Lower lobe of right lung (tissue), 2 donors: ENCODE measurements at places on chromosomes 6 and 20. TPM values are rescaled to one million over a fixed set of nuclear protein-coding genes. Genes with fewer than 3 reads are reported as not detected.

The FBXL4 gene
- total RNA-seq: 21.1 TPM

DNA sequence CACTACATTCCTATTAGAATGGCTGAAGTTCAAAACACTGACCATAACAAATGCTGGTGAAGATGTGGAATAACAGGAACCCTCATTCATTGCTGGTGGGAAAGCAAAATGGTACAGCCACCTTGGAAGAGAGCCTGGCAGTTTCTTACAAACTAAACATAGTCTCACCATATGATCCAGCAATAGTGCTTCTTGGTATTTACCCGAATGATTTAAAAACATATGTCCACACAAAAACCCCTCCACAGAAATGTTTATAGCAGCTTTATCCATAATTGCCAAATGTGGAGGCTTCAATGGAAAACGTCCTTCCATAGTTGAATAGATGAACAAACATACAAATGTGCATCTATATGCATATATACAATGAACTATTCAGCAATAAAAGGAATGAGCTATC, 330.8 kb downstream of the BTBD3 start:
- H3K36me3 ChIP-seq: no peaks in the 10 kb centered on the region
- H3K4me1 ChIP-seq: no peaks in the 10 kb centered on the region
- no peak overlapping the region for H3K4me3 ChIP-seq

- H3K36me3 ChIP-seq: no peaks in the 10 kb centered on the region
- no peaks in the 10 kb centered on the region for H3K4me1 ChIP-seq
Measured at GRCh38 chr6:130259557-130259956, 36.8 kb upstream of the SAMD3 start.

GRCh38 chr20:25020901-25021301, 28.4 kb upstream of the APMAP start:
- no peaks in the 10 kb centered on the region for H3K27me3 ChIP-seq
- no peak for DNase-seq
- H3K4me1 ChIP-seq: peaks cover 27% of the 10 kb centered on the region
- no peak overlapping the region for H3K27ac ChIP-seq

The CPNE5 gene
- total RNA-seq: 2.4 TPM

The RNF182 gene
- 5.3 TPM for total RNA-seq

The GGTLC1 gene
- 57.2 TPM for total RNA-seq

GRCh38 chr6:23176883-23177282, 607.5 kb downstream of the HDGFL1 start:
- H3K36me3 ChIP-seq: no peaks in the 10 kb centered on the region
- H3K27me3 ChIP-seq: no peaks in the 10 kb centered on the region
- H3K27ac ChIP-seq: no peak overlapping the region
- no peak overlapping the region for H3K4me3 ChIP-seq

GRCh38 chr20:37559312-37560027, 31.8 kb upstream of the BLCAP start:
- H3K4me1 ChIP-seq: peaks cover 4% of the 10 kb centered on the region
- no peaks in the 10 kb centered on the region for H3K36me3 ChIP-seq
- no peak overlapping the region for H3K4me3 ChIP-seq
- H3K27ac ChIP-seq: no peak overlapping the region
- peaks cover 30% of the 10 kb centered on the region for H3K27me3 ChIP-seq
- no peak for DNase-seq

DNA sequence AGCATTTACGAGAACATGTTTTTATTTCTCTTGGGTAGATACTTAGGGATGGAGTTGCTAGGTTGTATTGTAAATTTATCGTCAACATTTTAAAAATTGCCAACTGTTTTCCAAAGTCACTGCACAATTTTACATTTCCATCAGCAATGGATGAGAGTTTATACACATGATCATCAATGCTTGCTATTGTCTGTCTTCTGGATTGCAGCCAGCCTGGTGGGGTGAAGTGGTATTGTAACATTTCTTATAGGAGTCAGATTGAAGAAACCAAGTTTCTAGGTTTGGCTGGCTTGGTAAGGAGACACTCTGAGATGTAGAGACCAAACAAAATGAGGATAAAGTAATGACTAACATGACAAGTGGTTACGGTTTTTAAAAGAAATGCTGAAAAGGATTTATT, 57.1 kb upstream of the HDDC2 start:
- H3K27ac ChIP-seq: no peak overlapping the region
- H3K4me1 ChIP-seq: peaks cover 7% of the 10 kb centered on the region
- no peak for DNase-seq
- H3K27me3 ChIP-seq: peaks cover 22% of the 10 kb centered on the region

The LCA5 gene
- total RNA-seq: 7.1 TPM

DNA sequence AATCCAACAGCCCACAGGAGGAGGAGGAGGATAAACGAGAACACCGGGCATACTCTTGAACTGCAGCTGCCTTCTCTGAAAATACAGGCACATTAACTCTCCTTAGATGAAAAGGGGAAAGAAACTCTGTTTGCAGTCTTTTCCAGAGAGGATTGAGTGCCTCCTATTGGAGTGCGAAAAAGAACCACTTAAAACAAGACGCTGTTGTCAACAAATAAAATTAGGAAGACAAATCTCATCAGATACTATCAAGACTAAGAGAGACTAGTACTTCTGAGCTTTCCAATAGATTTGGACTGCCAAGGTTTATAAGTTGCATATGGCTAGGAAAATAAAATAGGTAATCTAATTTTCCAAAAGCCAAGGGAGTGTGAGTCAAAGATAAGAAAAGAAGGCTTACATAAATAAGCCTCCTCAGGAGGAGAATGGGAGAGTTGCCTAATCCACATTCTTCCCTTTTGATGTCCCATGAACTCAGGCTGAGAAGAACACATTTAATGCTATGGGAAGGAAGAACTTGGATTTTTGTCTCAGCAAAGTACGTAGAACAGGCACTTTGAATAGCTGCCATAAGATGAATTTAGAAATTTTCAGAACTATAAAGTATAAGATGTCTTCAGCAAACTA, 154.7 kb downstream of the ARHGAP18 start:
- H3K36me3 ChIP-seq: peaks cover 12% of the 10 kb centered on the region
- H3K27ac ChIP-seq: no peak overlapping the region
- no peaks in the 10 kb centered on the region for H3K4me1 ChIP-seq
- DNase-seq: no peak
- no peaks in the 10 kb centered on the region for H3K27me3 ChIP-seq

DNA sequence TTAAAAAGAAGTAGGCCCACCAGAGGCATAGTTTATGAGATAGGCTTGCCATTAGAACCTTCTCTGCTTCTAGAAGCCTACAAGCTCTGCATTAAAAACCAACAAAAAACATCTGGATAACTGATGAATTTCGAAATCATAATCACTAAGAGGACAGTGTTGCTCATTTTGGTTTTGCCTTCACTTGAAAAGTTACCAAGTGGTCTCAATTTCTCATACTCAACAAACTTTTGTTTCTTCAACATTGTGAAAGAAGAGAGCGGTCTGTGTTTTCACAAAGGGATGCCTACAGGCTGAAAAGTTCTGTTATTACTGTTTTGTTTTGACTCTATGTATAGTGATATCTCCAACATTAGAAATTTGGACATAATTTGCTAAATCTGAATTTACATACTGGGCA, 98.9 kb downstream of the PDSS2 start:
- no peaks in the 10 kb centered on the region for H3K4me1 ChIP-seq
- H3K27me3 ChIP-seq: no peaks in the 10 kb centered on the region
- H3K4me3 ChIP-seq: no peak overlapping the region
- DNase-seq: no peak
- H3K36me3 ChIP-seq: no peaks in the 10 kb centered on the region
- H3K27ac ChIP-seq: no peak overlapping the region

DNA sequence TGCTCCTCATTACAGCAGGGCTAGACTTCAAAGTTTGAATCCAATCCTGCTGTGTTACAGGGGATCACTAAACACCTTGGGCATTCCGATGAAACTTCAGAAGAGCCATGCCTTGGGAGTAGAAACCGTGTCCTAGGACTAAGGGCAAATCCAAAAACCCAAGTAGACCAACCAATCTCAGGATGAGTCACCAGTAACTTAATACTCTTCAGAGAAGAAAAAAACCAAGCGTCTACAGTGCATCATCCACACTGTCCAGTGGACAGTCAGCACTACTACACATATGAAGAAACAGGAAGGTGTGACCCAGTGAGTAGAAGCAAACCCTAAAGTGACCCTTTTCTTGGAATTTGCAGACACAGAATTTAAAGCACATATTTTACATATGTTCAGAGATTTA, 39.5 kb upstream of the VAPB start:
- no peak for DNase-seq
- no peaks in the 10 kb centered on the region for H3K4me1 ChIP-seq
- no peaks in the 10 kb centered on the region for H3K27me3 ChIP-seq
- H3K36me3 ChIP-seq: peaks cover 49% of the 10 kb centered on the region
- H3K4me3 ChIP-seq: no peak overlapping the region
- H3K27ac ChIP-seq: no peak overlapping the region

The SIRPB2 gene
- total RNA-seq: 32.2 TPM

- H3K27ac ChIP-seq: no peak overlapping the region
- no peaks in the 10 kb centered on the region for H3K36me3 ChIP-seq
- no peak for DNase-seq
- no peak overlapping the region for H3K4me3 ChIP-seq
Measured at GRCh38 chr6:140041571-140042332, 667.3 kb upstream of the CITED2 start.

DNA sequence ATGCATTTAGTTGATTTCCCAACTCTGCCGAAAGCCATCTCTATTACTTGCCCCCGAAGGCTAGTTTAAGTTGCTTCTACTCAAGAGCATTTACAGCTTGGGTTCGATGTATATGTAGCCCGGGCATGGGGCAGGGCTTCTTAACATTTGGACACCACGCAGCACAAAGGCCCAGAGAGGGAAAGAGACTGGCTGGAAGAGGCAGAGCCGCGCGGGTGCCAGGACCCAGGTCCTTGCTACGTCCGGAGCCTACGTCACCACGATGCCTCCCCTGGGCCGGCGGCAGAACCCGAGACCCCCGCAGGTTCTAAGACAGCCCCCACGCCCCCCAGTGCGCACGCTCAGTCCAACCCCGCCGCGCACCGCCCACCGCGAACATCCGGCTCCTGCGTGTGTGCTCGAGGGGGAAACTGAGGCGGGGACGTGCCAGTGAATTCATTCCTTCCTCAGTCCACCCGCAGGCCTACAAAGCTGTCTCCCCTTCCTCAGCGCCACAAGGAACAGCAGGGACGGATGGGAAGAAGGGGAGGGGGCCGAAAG, 367 bp upstream of the PCIF1 start:
- peak overlapping the region; percentile 100 for H3K27ac ChIP-seq
- H3K4me1 ChIP-seq: peaks cover 26% of the 10 kb centered on the region
- H3K36me3 ChIP-seq: peaks cover 20% of the 10 kb centered on the region
- peak; percentile 81 for DNase-seq
- H3K4me3 ChIP-seq: peak overlapping the region; percentile 83

- no peak overlapping the region for H3K4me3 ChIP-seq
- H3K27me3 ChIP-seq: no peaks in the 10 kb centered on the region
- H3K36me3 ChIP-seq: no peaks in the 10 kb centered on the region
- H3K4me1 ChIP-seq: no peaks in the 10 kb centered on the region
- no peak for DNase-seq
- no peak overlapping the region for H3K27ac ChIP-seq
Measured at GRCh38 chr20:7264137-7264536, 496.7 kb downstream of the BMP2 start.

GRCh38 chr20:51979226-51979625, 176.9 kb upstream of the SALL4 start:
- DNase-seq: no peak
- no peak overlapping the region for H3K27ac ChIP-seq
- H3K4me1 ChIP-seq: no peaks in the 10 kb centered on the region
- no peaks in the 10 kb centered on the region for H3K27me3 ChIP-seq
- H3K36me3 ChIP-seq: no peaks in the 10 kb centered on the region

DNA sequence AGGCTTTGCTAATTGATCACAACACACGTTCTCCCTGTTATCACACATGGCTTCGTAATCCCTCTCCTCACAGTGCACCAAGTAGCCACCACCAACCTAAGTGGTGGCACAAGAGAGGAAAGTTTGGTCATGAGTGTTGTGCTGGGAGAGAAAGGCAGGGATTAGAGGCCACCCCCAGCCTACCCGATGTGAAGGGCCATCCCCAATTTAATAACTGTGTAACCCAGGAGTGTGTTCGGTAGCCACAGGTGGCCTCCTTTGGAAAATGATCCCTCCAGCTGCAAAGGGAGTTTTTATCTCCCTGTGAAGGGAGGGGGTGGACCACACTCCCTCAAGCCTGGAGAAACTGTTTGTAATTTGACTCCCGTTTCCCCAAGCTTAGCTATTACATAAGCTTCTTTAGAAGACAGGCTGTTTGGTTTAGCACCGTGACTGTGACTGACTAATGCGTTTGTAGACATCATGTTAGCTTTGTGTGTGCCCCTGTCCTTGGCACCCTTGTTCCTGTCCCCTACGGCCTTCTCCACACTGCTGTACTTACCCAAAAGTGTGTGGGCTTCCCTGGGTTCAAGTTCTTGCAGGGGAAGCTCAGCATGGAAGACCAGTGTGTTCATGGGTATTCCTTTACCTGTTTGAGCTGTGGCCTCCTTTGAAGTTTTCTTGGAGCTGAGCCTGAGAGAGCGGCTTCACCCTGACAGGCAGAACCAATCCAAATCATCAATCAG, 20.6 kb downstream of the PPP1R16B start:
- H3K36me3 ChIP-seq: no peaks in the 10 kb centered on the region
- DNase-seq: no peak
- H3K27me3 ChIP-seq: no peaks in the 10 kb centered on the region
- H3K4me1 ChIP-seq: peaks cover 44% of the 10 kb centered on the region
- no peak overlapping the region for H3K27ac ChIP-seq

DNA sequence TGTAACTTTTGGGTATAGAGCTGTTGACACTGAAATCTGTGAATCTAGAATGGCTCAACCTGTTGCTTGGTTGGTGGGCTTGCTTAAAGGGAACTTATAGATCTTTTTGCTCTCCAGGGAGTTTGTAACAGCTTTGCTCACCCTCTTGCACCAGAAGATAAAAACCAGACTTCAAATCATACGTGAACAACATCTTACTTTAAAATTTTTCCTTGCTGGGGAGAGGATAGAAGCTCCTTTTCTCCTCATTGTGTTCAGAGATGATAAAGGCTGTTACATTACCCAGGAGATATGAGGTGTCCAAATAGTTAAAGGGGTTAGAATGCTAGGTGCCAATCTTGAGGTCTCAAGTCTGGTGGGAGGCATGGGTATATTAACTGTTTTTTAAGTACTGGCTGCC, 46.8 kb downstream of the RALGAPB start:
- H3K36me3 ChIP-seq: peaks cover 83% of the 10 kb centered on the region
- no peak overlapping the region for H3K4me3 ChIP-seq
- no peak for DNase-seq
- H3K27ac ChIP-seq: no peak overlapping the region
- no peaks in the 10 kb centered on the region for H3K4me1 ChIP-seq

The UBE2J1 gene
- total RNA-seq: 46.9 TPM

DNA sequence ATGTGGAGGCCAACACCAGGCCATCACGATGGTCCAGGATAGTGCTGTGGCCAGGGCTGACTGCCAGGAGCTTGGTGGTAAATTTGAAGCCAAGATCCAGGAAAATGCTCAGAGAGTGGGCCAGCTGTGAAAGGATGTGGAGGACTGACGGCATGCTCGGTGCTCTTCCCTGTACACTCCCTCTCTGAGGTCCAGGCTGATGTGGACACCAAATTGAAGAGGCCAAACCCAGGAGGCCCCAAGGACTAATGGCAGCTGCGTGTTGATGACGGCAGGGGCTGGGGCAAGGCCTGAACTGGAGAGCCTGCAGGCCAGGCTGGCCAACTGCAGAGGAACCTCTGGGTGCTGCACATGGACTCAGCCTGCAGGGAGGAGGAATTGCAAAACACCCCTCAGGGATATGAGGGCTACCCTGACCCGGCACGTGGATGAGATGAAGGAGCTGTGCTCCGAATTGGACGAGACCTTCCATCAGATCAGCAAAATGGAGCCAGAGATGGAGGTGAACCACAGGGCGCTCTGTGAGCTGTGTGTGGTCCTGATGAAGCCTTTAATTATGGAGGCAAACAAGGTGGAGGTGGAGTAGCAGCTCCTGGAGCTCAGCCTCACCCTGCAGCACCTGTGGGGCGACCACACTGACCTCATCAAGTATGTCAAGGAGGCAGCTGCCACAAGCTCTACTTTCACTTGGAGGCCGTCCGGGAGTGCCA, 6.9 kb upstream of the RAET1E start:
- no peaks in the 10 kb centered on the region for H3K27me3 ChIP-seq
- no peaks in the 10 kb centered on the region for H3K4me1 ChIP-seq
- H3K27ac ChIP-seq: no peak overlapping the region
- no peaks in the 10 kb centered on the region for H3K36me3 ChIP-seq
